ENCODE measurements at places on chromosomes 6 and 20. TPM values are rescaled to one million over a fixed set of nuclear protein-coding genes. Genes with fewer than 3 reads are reported as not detected.

The SLC17A4 gene
- not detected for total RNA-seq

The TASP1 gene
- 4.6 TPM for total RNA-seq

The IMPG1 gene
- not detected for total RNA-seq

The TIAM2 gene
- total RNA-seq, result 10.4 TPM

The ESR1 gene
- not detected for total RNA-seq

The CEBPB gene
- 19.6 TPM for total RNA-seq

Data from glomerular endothelial cell (primary cell).